NCI-H446 (cell line): ENCODE measurements at places on chromosomes 11 and 22.
A peak's percentile ranks its signal among the peaks of the same experiment; 100 is the strongest.

DNA sequence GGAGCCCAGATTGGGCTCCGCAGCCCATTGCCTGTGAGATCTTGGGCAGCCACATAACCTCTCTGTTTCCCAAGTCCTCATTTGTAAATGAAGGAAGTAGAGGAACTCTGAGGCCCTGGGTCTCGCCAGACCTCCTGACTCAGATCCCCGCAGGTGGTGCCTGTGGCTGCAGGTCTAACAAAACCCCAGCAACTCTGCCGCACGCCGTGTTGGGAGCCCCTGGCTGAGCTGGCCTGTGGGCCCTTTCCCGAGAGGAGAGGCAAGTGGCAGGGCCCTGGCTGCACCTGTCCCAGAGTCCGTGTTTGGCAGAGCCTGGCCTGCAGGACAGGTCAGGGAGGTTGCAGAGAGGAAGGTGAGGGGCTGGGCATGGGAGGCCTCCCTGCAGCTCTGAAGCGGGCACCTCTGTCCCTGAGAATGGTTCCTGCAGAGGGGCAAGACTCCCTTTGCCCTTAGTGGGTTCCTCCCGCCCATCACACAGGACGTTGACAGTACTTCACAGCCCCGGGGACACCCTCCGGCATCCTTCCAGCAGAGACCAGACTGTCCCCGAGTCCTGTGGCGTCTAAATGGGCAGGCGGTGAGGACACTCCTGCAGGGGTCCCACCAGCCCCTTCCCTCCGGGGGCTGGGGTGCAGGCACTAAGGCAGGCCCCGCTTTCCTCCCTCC, 67.7 kb downstream of the ARHGAP8 start:
- no peak for DNase-seq

DNA sequence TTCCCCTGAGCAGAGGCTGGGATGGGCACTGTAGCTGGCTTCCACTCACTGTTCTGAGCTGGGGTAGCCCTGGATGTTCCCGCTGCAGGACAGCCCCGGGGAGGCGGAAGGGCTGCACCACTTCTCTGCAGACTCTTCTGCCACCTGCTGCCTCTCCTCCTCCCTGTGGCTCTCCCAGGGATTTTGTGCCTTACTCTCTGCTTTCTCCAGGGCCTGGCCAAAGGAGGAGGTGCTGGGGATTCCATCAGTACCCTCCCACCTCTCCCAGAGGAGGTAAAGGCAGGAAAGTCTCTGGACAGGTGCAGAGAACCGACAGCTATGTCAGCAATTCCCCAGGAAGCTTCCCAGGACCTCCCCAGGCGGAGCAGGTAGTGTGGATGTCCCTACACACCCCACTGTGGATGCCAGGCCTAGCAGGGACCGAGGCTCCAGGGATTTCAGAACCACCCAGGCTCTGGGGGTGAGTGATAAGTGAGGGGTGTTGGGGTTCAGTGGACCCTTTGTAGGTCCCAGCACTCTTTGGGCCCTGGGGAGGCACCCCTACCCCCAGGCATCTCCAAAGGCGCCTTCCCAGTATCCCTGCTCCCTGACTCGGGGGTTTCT, 11.3 kb downstream of the DUSP8 start:
- DNase-seq = no peak

- DNase-seq = no peak
Observed at GRCh38 chr22:34696557-34696956, 369.4 kb upstream of the ISX start.

GRCh38 chr11:2449548-2450320, 4.9 kb downstream of the KCNQ1 start:
- no peak for DNase-seq

DNA sequence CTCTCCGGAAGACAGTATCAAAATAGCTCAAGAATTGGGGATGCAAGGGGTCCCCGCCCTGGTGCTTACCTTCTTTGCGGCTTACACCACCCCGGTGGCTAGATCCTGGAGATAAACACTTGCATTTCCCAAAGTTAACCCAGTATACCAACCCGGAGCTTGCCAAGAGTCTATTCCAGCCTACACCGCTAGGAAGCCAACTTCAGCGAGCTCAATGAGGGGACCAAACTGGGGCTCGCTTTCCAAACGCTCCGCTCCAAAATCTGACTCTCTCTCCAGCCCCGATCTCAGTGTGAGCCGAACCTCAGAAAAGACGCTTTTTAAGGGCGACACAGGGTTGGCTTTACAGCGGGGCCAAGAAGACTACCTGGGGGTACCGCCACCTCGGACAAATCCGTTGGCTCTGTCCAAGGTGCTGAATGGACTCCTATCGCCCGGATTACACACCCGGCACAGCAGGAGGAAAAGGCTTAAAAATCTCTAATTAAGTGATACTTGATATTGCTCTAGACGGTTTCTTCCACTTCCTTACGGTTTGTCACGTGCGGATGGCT, 20.1 kb upstream of the BDNF start:
- no peak for DNase-seq

- DNase-seq = no peak
Observed at GRCh38 chr11:6197466-6198200, 1.4 kb upstream of the OR52W1 start.

GRCh38 chr11:107858217-107859070, at the start of gene SLC35F2:
Gene SLC35F2 (minus strand): TSS chr11:107858787. CDS start chr11:107858767, 20 bp downstream.
- DNase-seq = peak; percentile 87

GRCh38 chr11:62171261-62171723, 18.7 kb upstream of the SCGB1D1 start:
- peak; percentile 84 for DNase-seq

- no peak for DNase-seq
Observed at GRCh38 chr11:8386134-8386864, 122.6 kb upstream of the LMO1 start.

DNA sequence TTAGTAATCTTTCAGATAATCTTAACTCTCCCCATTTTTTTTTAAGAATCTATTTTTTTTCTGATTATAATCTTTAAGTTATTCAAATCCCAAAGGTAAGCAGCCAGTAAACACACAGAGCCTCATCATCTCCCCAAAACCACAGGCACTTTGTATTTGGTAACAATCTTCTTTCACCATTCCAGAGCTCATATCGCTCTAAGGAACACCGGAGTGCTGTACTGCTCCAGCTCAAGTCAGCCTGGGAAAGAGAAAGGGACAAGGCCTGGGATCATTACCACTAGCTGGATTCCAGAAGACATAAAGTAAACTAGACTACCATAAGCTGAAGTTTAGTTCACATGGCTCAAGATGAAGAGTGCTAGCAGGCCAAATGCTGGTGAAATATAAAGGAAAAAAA, 73.0 kb upstream of the APOA1 start:
- no peak for DNase-seq

GRCh38 chr22:33513388-33514338, 406.6 kb downstream of the LARGE1 start:
- no peak for DNase-seq

DNA sequence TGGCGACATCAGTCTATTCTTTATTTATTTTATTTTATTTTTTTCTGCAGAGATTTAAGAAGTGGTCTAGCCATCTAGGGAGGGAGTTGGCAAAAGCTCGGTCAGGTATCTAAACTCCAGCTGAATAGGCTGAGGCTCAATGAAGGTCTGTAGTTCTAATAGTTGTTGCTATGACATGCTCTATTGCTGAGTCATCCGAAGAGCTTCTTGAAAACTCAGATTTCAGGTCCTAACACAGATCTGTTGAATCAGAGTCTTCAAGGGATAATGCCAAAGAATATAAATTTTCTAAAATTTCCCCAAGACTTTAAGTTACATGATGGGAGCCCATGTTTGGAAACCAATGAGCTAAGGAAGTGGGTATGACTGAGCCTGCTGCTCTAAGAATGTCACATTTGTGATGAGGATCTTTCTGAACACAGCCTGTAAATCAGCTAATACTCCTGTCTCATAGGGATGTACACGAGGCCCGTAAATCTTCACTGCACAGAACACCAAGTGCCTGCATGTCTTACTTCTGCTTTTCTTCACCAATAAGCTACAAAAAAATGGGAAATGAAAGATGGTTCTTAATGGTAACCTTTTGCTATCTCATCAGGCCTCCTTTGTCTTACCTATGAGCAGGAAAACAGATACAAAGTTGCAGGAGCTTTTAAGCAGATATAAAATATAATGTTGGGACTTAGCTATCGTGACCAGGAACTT, 901.4 kb upstream of the API5 start:
- DNase-seq = no peak

DNA sequence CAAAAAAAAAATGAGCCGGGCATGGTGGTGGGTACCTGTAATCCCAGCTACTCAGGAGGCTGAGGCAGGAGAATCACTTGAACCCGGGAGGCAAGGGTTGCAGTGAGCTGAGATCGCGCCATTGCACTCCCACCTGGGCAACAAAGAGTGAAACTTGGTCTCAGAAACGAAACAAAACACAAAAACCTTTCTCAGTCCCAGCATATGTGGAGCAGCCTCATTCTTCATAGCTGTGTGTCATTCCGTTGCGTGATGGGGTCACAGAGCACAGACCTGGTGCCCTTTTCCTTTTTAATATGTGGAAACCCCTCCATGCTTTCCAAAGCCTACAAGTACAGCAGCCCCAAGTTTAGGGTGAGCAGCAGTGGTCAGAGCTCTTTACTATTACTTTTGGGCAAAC, 13.7 kb downstream of the PEX26 start:
- no peak for DNase-seq

DNA sequence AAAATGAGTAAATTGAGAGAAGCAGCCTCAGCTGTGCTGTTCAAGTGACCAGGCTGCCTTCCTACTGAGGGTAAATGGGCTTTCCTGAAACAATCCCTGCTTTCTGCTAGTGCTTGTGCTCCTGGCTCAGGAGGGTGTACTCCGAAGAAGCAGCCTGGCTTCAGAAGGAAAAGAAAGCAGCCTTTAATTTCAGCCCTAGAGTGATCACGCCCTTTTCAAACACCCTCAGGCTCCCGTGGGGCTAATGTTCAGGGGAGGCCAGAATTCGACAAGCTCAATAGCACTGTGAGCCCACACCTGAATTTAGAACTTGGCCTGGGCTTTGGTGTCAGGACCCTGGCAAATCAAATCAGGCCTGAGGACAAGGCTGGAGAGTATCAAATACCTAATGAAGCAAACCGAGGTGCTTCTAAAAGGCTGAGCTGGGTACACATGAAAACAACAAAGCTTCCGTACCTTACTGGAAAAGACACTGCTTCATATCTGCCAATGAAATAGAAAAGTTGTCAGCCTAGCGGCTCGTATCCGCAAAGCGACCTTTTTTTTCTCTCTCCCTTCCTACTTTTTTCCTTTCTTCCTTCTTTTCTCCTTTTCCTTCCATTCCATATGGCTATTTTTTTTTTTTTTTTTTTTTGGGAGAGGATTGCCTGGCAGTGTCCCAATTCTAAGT, 387.8 kb downstream of the SOX6 start:
- DNase-seq = no peak

DNA sequence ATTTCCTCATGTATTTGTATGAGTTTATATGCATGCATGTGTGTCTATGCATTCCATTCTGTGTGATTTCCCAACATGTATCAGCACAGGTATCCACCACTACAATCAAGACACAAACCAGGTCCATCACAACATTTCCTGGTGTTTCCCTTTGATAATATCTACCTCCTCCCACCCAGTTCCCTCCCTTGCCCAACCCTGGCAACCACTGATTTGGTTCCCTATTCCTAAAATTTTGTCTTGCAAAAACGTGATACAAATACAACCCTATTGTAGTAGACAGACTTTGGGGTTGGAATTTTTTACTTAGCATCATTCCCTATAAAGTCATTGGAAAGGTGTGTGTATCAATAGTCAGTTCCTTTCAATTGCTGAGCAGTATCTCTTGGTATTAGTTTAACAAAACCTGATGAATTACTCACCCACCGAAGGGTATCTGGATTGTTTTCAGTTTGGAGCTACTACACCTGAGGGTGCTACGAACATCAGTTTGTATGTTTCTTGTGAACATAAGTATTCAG, 51.8 kb upstream of the IGLL5 start:
- no peak for DNase-seq

GRCh38 chr11:98549571-98549970, 471.2 kb upstream of the CNTN5 start:
- no peak for DNase-seq

GRCh38 chr11:72683782-72684200, 9.6 kb upstream of the PDE2A start:
- peak; percentile 40 for DNase-seq

- peak; percentile 70 for DNase-seq
Observed at GRCh38 chr11:100942016-100942415, 187.6 kb downstream of the PGR start.

DNA sequence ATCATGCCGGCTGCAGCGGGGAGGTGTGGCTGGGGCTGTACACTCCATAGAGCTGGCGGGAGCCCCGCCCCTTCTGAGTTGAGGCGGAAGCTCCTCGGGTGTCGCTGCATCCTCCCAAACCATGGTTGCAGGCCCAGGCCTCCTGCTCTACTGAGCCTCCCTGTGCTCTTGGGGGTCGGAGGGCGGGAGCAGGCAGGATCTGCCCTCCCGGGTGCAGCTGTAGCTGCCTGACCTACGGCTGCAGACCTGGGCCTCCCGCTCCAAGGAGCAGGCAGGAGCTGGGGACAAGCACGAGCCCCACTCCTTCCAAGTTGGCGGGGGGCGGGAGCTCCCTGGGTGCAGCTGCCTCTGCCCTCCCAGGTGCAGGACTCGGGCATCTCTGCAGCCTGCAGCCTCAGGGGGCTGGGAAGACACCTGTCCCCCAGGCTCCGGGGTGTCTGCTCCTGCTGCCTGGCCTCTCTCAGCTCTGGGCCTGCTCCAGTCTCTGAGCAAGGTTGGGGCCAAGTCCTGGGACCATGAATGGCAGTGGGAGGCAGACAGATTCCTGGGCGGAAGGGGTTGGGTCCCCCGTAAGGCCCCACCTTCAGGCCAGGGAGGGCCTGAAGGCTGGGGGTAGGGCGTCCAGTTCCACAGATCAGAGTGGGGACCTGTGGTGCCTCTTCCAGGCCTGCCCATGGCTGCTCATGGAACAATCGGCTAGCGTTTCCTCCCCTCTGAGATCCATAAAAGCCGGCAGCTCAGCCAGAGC, 46.4 kb upstream of the SC5D start:
- DNase-seq = no peak
